ENCODE measurements at places on chromosomes 3 and 15.

DNA sequence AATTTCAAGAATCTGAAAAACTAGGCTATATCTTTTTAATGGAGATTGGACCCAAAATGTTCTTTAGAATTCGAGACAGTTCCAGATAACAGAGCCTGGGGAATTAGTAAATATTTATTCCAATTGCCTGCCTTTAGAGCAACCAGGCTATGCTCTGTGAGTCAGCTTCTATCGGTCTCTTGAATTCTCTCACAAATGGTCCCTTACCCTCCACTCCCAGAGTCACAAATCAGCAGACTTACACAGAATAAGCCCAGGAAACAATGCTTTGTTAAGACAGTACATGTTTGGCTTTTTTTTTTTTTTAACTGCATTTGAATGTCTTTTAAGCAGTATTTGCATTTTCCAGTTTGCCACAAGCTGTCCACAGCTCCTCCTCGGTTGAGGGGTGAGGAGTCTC, 460.7 kb upstream of the CBLB start:
- no peak for DNase-seq

GRCh38 chr15:63712828-63713520, 115.8 kb downstream of the FBXL22 start:
- no peak for DNase-seq

DNA sequence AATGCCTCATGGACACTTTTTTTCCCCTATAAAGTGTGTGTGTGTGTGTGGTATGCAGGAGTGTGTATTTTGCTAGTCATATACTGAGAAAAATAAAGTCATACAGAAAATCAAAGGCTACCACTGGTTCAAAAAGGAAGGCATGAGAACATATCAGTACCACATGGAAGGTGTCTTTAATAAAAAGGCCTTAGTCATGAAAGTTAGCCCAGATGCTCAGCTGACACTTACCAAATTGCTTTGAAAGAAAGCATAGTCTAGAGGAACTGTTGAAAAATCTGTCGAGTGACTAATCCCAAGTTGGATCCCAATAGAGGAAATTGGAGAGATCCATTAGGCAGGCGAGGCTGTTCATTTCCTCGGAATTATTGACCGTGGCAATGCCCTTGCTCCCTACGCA, 432.9 kb upstream of the CFAP20DC start:
- DNase-seq: no peak

DNA sequence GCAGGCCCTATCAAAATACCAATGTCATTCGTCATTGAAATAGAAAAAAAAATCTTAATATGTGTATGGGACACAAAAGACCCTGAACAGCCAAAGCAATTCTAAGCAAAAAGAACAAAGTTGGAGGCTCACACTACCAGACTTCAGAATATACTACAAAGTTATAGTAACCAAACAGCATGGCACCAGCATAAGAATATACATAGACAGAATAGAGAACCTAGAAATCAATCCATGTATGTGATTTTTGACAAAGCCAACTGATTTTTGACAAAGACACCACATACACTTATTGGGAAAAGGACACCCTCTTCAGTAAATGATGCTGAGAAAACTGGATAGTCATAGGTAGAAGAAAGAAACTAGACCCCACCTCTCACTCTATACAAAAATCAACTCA, 95.0 kb downstream of the C3orf70 start:
- DNase-seq: no peak

- DNase-seq: no peak
These were observed 182.4 kb downstream of the CBLB start for GRCh38 chr3:105686278-105686897.

- no peak for DNase-seq
These were observed 6.0 kb upstream of the LIPH start for GRCh38 chr3:185558395-185558794.

- DNase-seq: no peak
These were observed 35.8 kb downstream of the HCN4 start for GRCh38 chr15:73333001-73333400.

GRCh38 chr15:66424963-66425612, 38.4 kb downstream of the MAP2K1 start:
- DNase-seq: no peak

- no peak for DNase-seq
These were observed 490 bp upstream of the ALAS1 start for GRCh38 chr3:52197499-52197841.

DNA sequence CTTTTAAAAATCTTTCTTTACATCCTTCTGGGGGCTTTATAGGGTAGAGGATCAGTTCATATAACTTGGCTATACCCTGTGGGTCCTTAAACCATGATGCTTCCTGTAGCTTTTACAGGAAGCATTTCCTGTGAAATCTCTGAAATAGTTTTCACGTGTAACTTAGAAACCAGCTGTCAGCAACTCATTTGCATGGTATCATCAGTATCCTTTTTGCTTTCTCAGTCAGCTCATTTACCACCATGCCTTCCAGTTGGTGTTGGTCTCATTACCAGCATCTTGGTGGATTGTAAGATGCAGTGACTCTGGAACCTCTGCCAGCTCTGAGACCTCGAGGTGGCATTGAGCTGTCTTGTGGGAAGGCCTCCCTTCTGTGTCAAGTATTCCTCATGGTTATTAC, 96.7 kb upstream of the MYZAP start:
- no peak for DNase-seq

- DNase-seq: no peak
These were observed 36.3 kb downstream of the TRIP4 start for GRCh38 chr15:64423970-64424369.
